ENCODE measurements at places on chromosomes 6 and 20.

DNA sequence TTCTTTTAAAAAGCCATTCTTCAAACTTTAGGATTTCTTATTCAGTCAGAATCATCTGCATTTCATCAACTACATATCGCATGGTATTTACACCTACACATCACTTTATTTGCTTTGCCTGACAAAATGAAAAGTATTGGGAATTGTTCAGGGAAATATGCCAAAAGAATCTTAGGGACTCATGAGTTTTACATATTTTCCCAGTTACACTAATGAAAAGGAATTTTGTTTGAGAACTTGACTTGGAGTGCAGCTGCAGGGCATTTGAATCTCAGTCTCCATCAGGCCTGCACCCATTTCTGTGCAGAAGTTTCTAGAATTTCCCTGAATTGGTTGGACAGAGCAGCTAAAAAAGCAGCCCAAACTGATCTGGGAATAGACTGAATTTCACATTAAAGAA is 65.3 kb downstream of the MTHFD1L start:
- no peak for DNase-seq

GRCh38 chr6:10837622-10837994 is 731 bp downstream of the MAK start:
- DNase-seq, result no peak

DNA sequence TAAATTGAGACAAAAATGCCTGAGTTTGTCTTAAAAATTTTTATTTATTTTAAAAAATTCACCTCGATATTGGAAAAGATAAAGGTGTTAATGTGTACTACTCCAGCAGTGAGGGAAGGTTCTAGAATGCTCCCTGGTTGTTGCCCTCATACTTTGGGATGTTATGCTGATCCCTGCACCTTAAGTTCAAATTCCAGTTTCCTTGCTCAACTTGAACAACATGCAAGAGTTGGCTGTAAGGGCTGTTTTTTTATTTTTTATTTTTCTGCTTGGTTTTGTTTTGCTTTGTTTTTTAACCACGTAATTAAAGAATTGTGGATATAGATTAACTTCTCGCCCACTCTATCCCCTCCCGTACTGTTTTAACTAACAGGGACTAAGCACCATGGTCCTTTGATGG is 158.7 kb upstream of the CITED2 start:
- DNase-seq, result no peak

DNA sequence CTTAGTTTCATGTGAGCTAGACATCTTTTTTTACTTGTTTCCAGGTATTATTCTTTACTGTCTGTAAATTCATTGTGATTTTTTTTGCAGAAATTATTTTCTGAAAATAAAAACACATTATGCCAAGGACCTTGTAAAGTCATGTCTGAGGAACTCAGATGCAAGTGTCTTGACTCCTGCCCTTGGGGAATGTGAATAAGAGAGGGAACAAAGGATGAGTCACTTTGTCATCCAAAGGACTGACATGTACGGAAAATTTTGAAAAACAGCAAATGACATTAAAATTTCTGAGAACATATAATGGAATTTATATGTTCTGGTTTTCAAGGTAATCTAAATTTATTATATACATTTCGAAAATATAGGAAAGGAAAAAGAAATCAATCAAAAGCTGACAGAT is 660.4 kb downstream of the CD109 start:
- DNase-seq, result no peak

- no peak for DNase-seq
Observed at GRCh38 chr20:32165836-32166545, 41.6 kb downstream of the PLAGL2 start.

GRCh38 chr6:38570750-38571149 is 69.0 kb downstream of the BTBD9 start:
- peak; percentile 8 for DNase-seq

DNA sequence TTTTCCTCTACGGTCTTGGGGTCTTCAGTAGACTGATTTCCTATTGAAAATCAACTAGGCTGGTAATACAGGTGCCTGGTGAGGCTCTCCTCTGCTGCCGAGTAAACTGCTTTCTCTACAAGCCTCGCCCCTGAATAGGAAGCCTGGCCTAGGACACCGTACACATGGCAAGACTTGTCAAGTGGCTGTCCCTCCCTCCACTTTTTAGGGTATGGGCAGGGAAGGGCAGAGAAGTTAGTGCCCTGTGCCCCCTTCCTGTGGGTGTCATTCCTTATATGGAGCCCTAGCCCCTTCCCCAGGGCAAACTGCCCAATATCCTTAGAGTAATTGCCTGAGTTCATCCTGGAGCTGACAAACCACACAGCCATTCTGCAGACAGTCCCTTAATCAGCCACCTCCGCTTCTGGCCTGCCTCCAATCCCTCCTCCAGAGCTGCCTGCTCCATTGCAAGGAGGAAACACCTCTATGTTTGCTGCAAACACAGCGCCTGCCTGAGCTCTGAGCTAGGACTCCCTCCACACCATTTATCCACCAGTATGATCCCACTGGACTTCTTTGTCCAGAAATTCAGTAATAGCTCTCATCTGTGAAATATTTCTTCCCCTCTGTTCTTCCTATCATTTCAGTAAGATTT is 93.1 kb downstream of the CHD6 start:
- DNase-seq, result peak; percentile 77

DNA sequence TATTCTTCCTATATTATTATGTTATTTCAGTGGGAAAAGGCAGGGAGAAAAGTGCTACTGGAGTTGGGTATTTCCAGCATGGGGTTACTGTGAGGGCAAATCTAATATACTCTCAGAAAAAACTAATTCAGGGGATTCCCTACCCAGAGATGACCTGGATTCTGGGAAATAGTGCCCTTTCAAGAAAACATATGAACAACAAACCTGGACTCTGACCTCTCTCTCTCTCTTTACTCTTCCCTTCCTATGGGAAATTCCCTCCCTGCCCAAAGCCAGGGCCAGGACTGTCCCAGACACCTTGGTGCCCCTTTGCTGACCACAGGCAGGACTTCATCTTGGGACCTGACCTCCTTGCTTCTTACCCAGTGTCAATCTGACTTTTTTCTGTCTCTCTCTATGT is 1.6 kb upstream of the UBD start:
- DNase-seq, result no peak

- no peak for DNase-seq
Observed at GRCh38 chr20:4325548-4326187, 310.3 kb upstream of the RNF24 start.

GRCh38 chr6:13001927-13002326 is 285.4 kb downstream of the PHACTR1 start:
- no peak for DNase-seq

- no peak for DNase-seq
Observed at GRCh38 chr20:23679133-23680092, 9.4 kb downstream of the CST4 start.
